WERI-Rb-1 (cell line): ENCODE measurements at places on chromosomes 1 and 21.

DNA sequence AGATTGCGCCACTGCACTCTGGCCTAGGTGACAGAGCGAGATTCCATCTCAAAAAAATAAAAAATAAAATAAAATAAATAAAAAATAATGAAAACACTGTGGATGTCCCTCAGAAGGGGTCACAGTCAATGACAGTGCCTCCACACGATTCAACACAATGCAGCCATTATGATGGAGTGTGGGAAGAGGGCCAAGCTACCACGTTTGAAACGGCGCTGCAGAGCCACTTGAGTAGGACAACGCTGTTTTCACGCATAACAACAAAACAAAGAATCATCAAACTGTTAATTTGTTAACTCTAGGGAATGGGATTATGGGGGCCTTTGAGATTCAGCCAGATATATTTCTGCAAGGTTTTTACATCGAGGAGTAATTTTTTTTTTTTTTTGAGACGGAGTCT is 36.5 kb downstream of the NKAIN1 start:
- no peak for DNase-seq

DNA sequence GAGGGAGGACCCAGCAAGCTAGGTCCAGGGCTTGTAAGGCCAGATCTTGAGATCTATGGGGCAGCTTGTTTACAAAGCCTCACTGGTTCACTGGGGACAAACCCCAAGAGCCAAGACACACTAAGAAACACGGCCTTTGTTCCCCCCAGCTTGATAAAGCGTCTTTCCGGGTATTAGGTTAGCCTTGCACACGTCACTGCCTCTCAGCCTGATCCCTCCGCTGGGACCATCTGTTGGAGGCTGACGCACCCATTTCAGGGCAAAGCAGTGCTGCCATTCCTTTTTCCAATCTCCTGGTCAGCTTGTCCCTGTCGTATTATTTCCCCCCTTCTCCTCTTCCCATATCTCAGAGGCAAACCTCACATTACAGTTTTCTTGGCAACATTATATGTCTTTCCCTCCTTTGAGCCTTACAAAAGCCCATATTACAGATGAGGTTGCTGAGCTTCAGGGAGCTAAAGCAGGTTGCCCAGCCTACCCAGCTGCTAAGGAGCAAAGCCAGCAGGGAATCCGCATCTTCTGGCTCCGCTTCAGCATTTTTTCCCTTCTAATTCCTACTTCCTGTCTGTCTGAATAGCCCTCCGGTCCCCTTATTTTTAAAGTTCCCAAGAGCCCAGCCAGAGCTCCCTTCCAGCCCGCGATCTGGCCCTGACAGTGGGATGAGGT is 4.1 kb downstream of the HEYL start:
- DNase-seq, result peak; percentile 90

DNA sequence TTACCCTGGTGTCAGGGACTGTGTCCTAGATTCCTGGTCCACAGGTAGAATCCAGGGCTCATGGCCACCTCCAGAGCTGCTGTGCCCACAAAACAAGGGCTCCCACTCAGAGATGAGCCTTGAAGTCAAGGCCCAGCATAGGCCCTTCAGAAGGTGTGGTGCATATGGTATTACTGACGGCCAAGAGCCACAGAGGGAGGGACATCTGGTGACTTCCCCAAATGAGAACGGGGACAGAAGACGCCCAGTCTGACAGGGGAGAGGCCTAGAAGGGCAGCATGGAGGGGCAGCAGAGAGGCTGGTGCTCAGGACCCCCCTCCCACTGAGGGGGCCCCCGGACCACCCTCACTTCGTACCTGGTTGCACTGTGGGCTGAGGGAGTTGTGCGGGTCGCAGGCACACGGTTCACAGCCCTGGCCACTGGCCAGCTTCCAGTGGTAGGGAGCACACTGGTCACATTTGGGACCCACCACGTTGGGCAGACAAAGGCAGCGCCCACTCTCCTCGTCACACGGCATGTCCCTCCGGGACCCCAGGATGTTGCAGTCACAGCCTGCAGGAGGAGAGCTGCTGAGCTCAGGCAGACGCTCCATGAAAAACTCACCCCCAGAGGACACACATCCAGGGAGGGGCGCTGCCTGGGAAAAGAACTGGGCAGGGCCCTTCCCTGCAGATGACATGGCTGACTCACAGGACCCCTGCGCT is 25.0 kb downstream of the LAMB3 start:
- no peak for DNase-seq

- DNase-seq, result no peak
Observed at GRCh38 chr1:89363638-89364536, at the start of gene GBP6. TSS of gene GBP6 (plus strand) at chr1:89364059. CDS start at chr1:89368552, 4,493 bp downstream.

DNA sequence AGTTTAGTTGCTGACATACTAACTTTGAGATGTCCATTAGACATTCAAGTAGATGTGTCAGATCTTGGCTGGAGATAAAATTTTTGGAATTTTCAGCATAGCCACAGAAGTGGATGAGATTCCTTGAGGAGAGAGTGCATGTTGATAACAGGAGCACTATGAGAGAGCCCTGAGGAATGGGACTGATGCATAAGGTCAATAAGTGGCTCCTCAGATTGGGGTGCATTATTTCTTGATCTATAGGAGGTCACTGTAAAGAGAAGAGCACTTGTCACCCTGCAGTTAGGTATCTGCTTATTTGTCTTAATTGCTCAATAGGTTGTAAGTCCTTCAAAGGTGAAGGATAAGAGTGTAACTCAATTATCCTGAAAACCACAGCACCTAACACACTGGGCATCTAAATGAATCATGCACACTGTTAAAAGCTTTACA is 52.0 kb upstream of the TACSTD2 start:
- DNase-seq, result no peak

GRCh38 chr1:110136911-110137310 is 13.4 kb upstream of the SLC6A17 start:
- DNase-seq, result peak; percentile 89

DNA sequence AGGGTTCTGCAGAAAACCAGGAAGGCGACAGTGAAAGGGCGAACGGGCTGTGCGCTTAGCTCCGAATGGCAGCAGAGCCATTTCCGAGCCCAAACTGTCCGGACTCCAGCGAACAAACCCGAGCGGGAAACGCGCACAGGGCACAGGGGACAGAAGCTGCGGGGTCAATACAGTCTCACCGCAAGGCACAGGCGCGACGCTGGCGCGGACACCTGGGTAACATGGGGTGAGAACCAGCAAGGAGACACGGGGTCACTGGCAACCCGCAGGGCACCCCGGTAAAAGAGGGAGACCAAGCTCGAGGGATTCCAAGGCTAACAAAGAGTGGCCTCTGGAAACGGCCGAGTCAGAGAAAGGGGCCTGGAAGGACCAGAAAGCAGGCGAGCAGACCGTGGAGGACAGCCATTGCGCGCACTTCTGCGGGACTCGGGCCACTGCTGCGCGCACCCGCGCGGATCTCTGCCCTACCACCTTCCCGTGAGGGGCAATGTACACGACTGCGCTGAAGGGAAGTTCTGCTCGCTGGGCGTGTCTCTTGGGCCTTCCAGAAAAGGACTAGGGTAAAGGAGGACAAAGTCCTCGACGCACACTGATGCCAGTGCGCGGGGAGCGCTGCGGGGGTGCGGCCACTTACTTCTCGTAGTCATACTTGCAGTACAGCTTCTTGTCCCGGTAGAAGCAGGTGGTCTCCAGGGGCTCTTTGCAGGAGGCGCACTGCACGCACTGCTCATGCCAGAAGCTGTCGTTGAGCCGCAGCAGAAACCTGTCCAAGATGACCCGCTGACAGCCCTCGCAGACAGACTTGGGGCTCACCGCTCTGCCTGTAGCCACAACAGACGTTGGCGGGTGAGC is 3.8 kb downstream of the LMX1A start:
- no peak for DNase-seq

GRCh38 chr1:100266741-100267140 is 725 bp downstream of the RTCA start:
- DNase-seq, result no peak

DNA sequence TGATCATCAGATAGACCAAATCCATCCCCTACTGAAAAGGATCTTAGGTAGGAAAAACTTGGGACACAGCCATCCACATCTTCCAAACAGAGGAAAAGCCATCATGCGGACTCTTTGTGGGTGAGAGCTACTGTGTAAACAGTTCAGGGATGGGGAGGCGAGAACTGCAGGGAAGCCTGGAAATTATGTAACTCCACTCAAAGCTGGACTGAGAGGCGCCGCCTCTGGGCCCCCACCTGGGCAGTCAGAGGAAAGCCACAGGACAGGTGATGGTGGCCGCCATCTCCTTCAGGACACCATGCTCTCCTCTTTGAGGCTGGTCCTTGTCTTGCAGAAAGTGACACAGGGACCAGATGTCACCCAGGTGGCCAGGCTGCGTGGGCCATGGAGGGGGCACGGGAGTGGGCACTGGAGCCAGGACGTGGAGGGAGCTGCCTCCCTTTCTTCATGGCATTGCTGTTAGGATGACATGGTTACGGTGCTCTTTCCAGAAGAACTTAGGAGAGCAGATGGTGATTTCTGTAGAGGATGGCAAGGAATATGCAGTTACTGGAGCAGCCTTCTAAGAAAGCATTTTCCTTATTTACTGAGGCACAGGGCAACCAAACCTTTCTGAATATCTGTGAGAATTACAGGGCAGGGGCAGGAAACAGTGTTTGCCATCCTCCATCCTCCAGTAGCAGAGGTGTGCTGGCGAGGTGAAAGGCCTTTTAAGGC is 32.0 kb upstream of the TDRD10 start:
- DNase-seq, result no peak

DNA sequence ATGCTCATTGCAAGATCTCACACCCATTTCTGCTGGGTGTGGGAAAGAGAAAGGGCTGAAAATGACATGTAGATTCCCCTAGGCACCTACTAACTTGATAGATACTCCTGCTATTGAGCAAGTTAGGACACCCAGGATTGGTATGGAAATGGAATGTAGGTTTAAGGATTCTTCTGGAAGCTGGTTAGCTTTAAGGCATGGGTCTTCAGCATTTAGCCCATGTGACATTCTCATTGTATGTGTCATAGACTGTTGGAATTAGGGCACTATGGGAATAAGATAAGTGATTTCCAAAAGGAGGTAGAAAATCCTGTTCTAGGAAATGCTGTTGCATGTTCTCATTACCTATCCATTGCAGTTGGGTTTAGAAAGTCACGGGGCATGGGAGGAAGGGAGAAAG is 76.2 kb downstream of the DISC1 start:
- no peak for DNase-seq

DNA sequence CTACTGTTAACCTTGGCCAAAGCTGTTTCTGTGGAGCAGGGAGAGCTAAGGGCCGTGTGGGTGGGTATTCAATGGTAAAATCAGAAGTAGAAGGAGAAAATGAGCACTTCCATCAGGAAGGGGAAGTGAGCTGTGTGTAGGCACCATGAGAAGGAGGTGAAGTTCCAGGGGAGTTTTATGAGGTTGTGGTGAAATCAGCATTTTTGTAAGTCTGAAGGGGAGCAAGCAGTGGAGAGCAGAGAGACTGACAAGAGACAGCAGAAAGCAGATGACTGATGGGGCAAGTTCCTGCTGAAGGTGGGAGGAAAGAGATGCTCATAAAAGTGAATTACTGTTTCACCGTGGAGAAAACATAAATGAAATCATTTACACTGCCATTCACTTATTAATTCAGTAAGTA is 2.7 kb upstream of the GPR88 start:
- DNase-seq, result no peak

- DNase-seq, result no peak
Observed at GRCh38 chr21:14686466-14687267, 140.6 kb upstream of the SAMSN1 start.

DNA sequence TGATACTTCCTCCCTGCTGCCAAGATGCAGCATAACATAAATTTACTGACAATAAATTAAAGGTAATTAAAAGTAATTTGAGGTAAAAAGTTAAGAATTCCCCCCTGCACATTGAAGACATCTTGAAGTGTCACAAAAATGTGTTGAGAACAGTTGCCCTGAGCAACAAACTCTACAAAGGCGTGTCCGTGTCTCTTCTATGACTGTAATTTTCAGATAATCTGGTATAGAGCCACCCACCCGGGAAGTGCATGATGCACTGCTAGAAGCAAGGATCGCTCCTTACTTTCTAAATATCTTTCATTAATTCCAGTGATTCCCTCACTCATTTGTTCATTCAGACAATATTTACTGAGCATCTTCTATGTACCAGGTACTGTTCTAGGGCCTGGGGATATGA is 11.0 kb upstream of the CASQ1 start:
- no peak for DNase-seq

DNA sequence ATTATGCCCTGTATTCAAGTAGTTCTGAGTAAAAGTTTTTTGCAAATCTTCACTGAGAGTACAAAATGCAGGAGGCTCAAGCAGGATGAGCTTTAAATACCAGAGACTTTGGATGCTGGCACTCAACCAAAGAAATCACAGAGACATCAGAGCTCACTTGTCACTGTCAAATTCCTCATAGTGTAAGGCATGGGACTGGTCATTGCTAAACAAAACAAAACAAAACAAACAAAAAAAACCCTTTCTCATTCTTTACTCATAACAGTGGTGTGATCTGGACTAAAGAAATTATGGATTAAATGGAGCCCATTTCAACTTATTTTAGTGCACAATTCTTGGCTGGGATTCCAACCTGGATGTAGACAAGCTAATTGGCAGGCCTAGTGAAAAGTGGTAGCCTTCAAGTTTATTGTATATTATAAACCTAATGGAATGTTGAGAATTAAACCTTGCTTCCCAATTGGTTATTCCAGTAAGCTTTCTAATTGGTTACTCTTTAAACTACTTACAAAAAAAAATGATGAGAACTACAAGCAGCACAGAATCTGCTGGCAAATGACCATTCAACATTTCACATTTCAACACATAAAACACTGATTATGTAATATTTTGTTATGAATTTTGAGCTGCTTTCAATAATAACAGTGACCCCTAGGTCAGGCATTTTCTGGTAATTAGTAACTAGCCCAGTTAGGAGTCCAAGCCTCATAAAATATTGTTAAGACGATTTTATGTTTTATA is 30.6 kb upstream of the NEK7 start:
- no peak for DNase-seq

GRCh38 chr1:222709700-222710153 is 2.6 kb downstream of the AIDA start:
- no peak for DNase-seq
